Ureter (tissue), 1 donor: ENCODE measurements at places on chromosomes 7 and 10.

DNA sequence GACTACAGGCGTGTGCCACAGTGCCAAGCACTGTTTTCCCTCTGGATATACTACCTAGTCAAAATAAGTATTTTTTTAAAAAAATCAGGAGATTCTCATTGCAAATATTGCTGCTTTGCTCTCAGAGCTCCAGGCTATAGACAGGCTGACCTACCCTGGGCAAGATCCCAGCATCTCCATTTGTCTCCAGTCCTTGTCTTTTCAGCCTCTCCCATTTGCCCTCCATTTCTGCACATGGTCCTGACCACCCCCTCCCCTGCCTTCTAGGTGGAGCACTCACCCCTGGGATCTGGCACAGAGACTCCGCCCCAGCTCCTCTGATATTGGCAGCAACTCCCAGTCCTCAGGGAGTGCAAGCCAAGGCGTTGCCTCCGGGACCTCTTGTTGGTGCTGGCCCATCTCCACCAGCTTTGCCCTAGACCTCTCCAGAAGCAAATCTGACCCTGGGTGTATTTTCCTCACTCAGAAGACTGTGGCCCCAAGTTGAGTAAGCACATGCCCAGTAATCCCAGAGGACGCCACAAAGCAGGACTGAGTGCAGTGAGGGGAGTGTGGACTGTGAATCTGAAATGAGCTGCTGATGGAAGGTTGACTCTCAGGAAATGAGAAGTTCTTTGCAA is 120.6 kb downstream of the MTPAP start:
- DNase-seq, result no peak

DNA sequence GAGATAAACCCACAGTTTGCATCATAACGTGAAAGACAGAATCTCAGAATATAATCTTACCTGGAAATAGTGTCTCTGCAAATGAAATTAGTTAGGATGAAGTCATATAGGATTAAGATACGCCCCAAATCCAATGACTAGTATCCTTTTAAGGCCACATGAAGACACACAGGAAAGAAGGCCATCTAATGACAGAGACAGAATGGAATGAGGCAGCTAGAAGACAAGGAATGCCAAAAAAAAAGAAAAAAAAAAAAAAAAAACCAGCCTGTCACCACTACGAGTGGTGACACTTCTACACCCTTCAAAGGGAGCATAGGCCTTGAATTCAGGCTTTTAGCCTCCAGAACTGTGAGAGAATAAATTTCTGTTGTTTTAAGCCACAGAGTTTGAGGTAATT is 82.9 kb downstream of the HYCC1 start:
- no peak for DNase-seq

DNA sequence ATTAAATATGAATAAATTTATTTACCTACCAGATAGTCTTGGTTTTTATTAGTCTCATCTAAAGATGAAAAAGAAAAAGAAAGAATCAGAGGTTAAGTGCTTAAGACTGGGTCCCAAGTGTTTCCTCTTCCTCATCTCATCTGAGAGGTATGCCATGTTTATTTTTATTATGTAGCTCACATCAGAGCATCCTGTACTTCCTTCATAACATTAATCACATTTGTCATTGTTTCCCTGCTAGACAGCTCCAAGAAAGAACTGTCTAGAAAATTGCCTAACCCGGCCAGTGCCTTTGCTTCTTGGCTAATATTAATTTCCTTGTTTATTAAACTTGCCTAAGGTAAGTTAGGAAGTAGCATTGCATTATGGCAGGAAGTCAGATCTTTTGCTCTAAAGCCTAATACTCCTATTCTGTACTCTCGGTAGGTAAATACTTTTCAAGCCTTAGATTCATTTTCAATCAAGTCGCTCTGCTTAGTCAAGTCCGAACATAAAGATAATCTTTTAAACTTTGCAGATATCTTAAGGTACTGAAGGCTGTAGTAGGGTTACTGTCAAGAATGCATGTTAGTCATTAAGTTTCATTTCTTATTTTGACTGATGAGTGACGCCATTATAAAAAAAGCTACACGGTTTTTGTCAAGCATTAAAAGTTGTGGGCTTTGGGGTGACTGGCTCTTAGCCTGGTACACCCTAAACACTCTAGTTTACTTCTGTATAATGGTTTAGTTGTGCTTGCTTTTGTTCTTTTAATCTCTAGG is 47.4 kb downstream of the ZMYND11 start:
- DNase-seq, result no peak

- no peak for DNase-seq
These were observed 34.8 kb downstream of the JMJD1C start for GRCh38 chr10:63430999-63431356.

DNA sequence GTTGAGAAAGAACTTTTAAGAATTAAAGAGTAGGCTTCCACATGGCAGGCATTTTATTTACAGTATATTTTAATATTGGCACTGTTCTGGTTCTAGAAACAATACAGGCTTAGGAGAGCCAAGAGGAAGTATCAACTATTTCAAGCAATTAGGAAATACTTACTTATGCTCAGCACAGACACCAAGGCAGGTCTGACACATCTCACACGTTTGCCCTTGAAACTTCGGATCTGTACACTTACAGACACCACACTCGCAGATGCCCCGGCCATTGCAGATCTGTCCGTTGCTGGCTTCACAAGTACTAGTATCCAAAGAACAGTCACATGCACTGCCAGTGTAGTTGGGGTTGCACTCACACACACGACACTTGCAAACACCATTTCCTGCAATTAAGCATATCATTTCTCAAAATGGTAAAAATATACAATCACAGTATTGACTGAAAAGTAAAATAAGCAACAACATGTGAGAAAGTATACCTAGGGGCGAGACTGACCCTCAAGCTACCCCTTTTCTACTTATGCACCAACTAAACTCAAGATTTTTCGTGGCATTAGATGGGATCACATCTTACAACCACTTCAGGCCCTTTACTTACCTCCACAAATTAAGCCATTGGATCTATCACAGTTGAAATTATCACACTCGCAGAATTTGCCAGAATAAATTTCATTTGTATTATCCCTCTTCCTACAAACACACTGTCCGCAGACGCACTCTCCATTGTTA is 46.6 kb downstream of the ITGB1 start:
- no peak for DNase-seq

DNA sequence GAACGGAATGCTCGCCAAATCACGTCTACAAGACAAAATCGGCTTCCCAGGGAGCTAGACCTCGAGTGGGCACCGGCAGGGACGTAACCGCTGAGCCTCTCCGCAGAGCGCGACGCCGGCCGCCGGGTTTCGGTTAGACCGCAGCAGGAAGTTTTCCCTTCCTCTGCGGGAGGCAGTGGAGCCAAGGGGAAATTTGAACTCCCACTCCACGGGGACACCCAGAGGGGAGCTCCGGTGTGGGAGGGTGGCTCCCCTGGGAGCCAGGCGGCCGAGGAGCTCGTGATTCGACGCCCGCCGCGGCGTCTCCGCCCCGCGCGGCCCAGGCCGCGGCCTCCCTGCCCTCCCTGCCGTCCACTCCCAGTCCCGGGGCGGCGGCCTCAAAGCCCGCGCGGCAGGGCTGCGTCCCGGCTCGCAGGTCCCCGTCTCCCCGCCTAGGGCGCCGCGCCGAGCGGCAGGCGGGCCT is 426 bp downstream of the SYPL1 start:
- peak; percentile 58 for DNase-seq

DNA sequence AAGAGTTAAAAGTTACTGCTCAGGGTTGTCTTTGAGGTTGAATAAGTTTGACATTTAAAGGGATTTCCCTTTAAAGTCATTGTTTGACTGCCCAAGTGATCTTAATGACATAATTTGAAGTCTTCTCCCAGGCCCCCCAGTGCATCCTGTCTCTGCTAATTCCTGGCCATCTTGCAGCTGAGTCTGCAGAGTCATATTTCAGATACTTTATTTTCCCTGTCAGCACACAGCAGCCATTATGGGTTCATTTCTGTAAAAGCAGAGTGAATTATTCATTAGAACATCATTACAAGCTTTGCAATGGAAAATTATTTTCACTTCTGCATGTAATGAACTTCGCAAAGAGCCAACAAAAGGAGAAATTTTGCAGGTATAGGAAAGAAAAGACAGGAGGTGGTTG is 536.6 kb downstream of the GALNT17 start:
- DNase-seq, result no peak

GRCh38 chr10:36573246-36573645 is 552.2 kb upstream of the ANKRD30A start:
- no peak for DNase-seq

- no peak for DNase-seq
These were observed 123.6 kb downstream of the UBE2H start for GRCh38 chr7:129828989-129829736.

DNA sequence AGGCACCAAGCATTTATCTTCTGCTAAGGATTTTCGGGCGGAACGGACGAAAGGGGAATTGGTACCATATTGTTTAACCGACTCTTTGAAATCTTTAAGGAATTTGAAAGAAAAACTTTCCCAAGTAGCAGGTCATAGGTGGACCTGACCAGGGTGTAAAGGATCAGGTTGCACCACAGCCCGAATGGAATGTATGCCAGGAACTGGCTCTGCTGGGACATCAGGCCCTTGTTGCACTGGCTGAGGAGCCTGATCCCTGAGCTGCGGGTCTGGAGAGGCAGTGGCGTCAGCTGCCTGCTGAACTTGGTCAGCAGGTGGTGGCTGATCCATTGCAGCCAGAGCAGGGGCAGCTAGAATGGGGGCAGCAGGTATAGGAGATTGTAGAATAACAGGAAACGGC is 41.4 kb upstream of the AKR1C2 start:
- DNase-seq, result no peak

DNA sequence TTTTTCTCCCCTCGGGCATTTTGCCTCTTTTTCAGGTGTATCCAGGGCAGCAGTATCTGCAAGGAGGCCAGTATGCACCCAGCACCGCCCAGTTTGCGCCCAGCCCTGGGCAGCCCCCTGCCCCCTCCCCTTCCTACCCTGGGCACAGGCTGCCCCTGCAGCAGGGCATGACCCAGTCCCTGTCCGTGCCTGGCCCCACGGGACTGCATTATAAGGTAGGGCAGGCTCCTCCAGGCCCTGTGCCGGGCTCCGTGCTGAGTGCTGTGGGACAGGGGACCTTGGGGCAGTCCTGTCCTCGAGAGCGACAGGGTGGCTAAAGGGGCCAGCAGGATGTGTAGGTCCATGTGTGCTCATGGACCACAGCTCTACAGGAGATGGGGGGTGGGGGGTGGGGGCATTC is 10.6 kb downstream of the ZMIZ2 start:
- DNase-seq, result no peak

DNA sequence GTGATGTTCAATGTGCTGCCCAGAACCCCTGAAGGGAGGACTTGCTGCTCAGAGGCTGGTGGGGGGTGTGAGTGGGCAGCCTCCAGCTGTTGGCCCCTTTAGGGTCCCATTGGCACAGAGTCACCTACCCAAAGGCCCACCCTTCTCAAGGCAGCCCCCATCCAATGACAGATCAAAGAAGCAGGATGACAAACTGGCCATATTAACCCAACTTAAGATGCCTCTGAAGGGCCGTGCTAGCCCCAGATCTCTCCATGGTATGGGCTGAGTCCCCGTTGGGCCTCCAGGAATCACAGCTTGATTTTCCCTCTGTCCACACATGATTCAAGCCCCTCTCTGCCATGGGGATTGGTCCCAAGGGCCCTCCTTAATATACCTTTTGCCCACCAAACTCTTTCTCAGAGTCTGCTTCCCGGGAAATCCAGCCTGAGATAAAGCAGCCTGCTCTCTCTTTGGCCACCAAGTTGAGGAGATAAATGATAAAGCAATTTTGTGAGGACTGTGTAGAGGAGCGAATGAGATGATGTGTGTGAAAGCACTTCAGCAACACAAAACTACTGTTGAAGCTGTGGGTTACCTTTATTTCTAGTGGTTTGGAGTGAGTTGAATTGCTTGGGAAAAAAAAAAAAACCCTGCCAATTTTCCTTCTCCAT is 38.2 kb upstream of the C10orf71 start:
- DNase-seq, result no peak

- DNase-seq, result no peak
These were observed 294.4 kb upstream of the NPVF start for GRCh38 chr7:25522727-25523126.

DNA sequence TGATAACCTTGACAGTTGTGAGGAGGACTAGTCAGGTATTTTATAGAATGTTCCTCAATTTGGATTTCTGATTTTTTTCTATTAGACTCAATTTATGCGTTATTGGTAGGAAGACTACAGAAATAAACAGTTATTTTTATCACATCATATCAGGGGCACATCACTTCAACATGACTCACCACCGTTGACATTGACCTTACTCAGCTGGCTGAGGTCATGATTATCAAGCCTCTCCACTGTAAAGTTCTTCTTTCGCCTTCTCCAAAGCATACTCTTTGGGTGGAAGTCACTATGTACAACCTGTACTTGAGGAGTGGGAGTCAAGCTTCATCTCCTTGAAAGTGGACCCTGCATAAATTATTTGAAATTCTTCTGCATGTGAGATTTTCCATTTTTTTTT is 194.3 kb upstream of the IGFBP3 start:
- no peak for DNase-seq

DNA sequence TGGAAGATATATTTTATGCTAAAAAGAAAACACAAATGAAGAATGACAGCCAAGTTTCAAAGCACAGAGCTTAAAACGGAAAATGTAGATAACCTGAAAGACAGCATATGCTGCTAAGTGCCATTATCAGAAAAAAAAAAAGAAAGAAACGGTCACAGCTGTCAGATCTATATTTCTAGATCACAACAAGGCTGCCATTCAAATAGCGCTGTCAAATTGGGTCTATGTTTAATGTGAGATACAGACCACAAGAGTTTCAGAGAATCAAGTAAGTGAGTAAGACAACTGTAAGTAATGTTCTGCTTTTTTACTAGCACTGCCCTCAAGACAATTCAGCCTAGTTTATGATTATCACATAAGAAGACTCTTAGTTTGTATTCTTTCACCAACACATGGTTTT is 66.1 kb upstream of the RNF148 start:
- DNase-seq, result no peak

DNA sequence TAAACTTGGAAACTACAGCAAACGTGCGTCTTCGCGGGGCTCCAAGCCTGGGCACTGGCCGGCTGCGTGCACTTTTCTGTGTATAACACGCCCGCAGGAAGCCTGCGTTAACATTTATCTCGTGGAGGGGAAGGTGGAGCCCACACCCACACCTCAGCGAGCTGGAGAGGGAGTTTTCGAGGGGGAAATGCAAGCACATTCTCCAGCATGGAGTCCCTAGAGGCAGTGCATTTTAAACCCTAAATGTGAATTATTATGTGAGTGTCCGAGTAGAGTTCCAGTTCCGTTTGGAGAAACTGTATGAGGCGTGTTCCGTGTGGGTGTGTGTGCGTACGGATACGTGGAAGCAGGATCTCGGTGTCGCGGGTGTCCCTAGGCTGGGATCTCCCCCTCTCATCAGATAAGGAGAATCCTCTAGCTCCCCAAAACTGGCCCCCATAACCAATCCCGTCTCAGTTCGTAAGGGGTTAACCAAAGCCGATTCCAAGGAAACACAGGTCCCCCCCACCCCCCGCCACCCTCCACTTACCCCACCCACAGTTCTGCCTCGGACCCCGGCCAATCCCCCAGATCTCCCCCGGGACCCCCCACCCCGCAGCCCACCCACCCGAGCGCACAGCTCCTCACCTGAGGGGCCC is 403 bp downstream of the CDK6 start:
- peak; percentile 45 for DNase-seq

DNA sequence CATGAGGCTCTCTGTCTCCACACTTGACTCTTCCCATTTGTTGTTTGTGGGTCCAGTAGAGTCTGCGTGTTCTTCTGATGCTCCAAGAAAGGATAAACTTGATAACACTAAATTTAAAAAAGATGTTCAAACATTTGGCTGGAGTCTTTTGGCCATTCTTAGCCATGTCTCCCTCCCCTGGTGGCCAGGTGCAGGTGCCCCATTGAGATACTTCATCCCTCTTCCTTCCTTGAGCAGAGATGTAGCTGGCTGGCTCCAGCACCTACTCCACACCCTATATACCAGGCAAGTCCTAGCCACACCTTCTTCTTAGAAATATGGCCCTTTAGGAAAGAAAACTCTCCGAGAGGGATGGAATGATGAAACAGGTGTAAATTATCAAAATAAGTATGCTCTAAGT is 103.2 kb upstream of the GJD4 start:
- DNase-seq, result no peak
